Hypothalamus (tissue), 51 donors: ENCODE measurements at places on chromosomes 11 and 22.

DNA sequence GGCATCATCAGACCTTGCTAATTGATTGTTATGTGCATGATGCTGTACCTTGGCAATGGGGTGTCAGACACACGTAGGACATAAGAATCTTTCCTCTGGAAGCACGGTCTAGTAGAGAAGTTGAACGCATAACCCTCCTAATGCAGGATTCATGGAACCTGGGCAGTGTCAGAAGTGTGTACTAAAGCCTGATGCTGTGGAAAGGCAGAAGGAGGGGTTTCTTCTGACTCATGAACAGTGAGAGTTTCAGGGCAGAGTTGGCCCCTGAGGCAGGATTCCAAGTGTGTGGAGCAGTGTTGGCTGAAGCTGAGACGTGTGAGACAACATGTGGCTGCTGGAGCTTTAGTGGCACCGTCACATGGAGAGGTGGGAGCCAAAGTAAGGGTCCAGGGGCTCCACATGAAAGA lies 3.5 kb downstream of the PANX1 start:
- no peak for DNase-seq

GRCh38 chr11:8329847-8330361 lies 66.2 kb upstream of the LMO1 start:
- DNase-seq = no peak

DNA sequence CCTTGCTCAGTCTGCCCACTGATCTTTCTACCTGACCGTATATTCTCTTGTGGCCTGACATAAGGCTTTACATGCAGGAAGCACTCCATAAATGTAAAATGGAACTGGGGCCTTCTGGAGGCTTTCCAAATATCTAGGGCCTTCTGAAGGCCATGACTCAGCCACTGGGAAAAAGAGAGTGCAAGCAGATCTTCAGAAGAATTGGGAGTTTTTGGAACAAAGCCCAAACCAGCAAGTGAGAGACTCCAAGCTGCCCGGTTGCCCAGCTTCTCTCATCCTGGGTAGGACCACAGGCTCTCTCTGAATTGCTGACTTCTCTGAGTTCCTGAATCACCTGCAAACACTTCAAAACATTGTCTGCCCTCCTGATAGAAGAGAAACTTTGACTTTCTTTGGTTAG lies 107.9 kb upstream of the BMAL1 start:
- no peak for DNase-seq

DNA sequence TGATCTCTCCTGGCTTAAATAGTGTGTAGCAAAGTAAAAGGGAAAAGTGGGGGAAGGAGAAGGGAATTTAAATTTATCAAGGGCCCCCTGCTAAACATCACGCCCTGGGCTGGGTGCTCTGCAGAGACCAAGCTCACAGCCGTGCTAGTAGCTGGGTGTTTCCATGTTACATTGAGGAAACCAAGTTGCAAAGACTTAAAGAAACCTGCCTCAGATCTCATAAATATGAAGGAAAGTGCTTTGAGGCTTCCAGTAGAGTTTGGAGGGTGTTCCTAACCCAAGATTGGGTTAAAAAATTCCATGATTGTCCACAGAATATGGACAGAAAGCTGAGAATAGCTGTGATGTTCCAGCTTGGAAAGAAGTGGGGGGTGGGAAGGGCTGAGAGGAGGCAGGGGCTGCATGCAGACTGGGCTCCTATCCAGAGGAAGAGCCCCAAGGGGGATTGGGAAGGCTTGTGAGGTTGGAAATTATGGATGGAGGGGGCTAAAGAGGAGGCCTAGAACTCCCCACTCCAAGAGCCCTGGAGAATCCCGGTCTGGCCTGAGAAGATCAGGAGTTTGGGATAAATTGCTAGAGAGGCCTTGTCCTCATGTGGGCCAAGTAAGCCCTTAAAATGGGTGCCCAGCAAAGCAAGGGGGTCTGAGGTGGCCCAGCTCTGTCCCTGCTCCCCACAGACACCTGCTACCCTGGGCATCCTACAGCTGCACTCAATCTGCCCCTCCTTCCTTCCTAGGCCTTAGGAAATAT lies 25.0 kb upstream of the OAF start:
- no peak for DNase-seq

- no peak for DNase-seq
These were observed 698 bp downstream of the PAK1 start for GRCh38 chr11:77472991-77473800.

DNA sequence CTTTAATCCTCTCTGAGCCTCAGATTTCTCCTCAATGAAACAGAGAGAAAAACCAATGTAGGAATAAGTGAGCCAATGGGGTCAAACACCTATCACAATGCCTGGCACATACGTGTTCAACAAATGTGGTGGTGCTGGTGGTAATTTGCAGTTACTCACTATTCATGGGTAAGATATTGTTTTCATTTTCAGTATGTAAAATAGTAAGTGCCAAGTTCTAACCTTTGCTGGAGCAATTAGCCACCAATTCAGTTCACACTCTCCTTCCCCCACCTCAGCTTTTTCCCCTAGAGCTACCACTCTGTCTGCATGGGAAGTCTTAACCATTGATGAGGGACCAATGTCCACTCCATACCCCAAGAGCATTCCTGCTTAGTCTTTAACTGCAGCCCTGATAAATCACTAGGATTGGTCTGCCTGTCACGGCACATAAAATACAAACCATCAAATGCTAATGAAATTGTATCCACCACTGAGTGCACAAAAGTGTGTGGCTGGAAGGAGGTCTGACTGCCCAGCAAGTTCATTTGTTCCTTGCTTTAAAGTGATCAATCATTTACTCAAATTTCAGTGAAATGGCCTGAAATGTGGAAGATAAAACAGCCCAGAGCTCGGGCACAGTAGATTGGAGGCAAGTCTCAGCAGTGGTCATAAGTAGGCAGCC lies 187.4 kb upstream of the API5 start:
- no peak for DNase-seq

DNA sequence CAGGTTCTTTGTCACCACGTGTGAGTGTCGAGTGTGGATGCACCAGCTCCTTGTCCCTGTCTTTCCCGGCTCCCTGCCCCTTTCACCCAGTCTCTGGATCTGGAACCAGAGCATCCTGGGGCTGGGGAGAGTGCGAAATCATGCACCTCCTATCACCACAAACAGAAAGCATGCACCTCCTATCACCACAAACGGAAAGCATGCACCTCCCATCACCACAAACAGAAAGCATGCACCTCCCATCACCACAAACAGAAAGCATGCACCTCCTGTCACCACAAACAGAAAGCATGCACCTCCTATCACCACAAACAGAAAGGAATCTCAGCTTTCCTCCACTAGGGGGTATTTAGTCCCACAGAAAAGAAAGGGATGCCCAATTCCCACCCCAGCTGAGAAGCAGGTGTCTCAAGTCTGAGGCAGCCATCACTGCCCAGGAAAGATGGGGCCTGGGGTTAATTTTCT lies 5.9 kb upstream of the GLB1L3 start:
- DNase-seq = no peak

GRCh38 chr22:44525941-44526778 lies 28.1 kb upstream of the RTL6 start:
- no peak for DNase-seq

DNA sequence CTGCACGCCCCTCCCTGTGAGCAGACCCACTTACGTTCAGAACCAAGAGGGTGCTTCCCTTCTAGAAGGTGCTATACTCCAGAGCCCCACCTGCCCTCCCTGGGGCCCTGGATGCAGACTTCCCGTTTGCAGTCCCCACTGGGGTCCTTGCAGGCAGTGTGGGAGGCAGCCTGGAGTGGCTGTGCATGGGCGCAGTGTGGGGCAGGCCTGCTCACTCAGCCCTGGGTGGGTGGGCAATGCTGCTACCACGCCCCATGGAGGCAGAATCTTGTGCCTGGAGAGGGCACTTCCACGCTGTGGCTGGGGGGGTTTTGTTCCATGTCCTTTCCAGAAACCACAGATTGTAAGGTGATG lies 116.2 kb downstream of the KCNQ1OT1 start:
- DNase-seq = no peak

DNA sequence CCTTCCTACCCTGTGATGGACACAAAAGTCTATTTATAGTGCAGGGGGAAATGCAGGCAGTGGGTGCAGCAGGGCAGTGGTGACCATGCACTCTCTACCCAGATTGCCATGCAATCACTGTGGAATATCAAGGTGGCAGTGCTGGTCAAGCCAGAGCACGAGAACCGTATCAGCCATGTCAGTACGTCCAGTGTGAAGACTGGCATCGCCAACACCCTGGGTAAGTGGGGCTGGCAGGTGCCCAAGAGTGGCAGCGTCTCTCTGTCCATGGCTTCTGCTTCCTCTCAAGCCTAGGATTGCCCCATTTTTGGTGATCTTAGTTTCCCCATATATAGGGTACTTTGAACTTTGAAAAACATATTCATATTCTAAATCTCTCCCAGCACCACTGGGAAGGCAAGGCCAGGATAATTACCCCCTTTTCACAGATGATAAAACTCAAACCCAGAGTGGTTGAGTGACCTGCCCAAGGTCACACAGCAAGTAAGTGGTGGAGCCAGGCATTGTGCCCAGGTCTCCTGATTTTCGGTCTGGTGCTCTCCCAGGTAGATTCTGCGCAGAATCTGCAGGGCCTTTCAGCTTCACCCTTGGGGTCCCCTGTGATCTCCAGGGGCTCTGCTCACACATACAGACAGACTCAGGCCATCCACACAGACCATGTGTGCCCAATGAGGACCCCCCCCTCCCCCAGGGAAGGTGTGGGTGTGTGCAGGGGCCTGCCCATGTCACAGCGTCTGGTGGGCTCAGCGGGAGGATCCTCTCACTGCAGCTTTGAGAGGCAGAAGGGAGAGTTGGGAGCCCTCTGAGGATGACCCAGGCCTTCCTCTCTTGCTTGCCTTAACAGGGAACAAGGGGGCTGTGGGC lies 7.1 kb downstream of the INPPL1 start:
- no peak for DNase-seq

GRCh38 chr22:30445438-30446145 lies 20.0 kb downstream of the MTFP1 start:
- DNase-seq = no peak

GRCh38 chr22:39994041-39994565 lies 651 bp upstream of the FAM83F start:
- DNase-seq = no peak

DNA sequence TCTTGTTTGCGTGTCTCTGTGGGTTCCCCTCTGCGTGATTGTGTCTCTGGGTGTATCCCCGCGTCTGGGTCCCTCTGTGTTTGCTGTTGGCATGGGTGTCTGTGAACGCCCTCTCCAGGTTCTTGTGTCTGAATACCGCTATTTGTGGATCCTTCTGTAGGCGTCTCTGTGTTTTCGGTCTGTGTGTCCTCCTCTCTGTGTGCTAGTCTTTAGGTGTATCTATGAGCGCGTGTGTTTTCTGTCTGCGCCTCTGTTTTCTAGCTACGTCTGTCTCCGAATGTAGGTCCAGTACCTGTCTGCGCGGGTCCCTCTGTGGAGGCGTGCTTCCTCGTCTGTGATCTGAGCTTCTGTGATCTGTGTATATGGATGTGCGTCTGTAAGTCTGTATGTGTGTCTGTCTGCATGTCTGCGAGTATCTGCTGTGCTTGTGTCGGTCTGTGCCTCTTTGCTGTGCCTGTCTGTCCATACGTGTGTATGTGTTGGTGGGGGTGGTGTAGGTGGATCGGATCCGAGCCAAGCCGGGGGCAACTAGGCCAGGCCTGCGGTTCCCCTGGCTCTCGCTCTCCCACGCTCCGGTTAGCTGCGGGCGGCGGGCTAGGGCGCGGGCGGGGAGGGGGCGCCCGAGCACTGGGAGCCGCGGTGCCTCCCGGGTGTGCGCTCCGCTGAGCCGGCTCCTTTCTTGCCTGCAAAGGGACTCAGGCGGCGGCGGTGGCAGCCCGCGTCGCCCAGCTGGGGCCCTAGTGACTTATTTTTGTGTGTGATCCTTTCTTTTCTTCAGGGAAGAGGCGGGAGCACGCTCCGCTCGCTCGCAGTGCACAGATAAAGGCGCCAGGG lies 105.3 kb upstream of the E2F8 start:
- DNase-seq = peak; percentile 66

- no peak for DNase-seq
These were observed 36.0 kb upstream of the COMT start for GRCh38 chr22:19905347-19906276.

- no peak for DNase-seq
These were observed 114.4 kb downstream of the OSBP2 start for GRCh38 chr22:30809086-30809485.

GRCh38 chr11:79110321-79110720 lies 330.5 kb downstream of the TENM4 start:
- DNase-seq = no peak

- no peak for DNase-seq
These were observed 45.9 kb downstream of the TBX1 start for GRCh38 chr22:19806213-19807160.

- no peak for DNase-seq
These were observed 378.1 kb downstream of the LARGE1 start for GRCh38 chr22:33542153-33542552.

DNA sequence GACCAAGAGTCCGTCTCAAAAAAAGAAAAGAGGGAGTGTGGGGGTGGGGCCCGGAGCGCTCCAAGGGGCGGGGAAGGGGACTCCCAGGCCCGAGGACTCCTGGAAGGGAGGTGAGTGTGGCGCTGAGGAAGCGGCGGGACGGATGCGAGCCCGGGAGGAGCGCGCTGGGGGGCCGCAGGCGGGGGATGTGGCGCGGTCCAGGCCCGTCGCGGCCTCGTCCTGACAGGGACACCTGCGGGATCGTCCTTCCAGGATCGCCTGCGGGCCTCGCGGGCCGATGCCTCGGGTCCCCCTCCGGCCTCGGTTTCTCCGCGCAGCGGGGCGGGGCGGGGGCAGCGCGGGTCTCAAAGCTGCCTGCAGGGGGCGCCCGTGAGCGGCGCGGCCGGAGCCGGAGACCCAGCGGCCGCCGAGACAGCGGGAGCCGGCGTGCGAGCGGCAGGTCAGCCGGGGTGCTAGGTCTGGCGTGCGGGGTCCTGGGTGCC lies 3.8 kb upstream of the ADORA2A start:
- DNase-seq = no peak

DNA sequence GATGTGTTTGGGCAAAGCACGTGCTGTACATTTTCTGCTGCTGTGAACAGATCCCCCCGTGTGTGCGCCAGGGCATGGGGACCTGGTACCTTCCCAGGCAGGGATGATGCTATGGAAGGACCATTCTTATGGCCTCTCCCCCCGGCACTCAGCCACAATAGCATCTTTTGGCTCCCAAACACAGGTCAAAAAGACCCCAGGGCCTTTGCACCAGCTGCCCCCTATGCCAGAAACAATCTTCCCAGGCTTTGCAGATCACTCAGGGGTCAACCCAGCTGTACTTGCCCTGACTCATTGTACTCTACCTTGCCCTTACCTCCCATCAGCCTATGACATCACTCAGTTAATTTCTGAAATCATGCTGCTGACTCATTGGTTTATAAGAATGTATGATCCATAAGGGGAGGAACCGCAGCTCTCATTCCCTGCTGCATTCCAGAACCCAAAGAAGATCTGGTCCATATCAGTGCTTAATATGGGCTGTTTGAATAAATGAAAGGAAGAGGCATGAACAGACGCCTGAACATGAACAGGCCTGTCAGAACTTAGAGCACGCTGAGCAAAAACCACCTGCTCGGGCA lies 100.7 kb downstream of the CELSR1 start:
- no peak for DNase-seq
